ENCODE measurements at places on chromosomes 13 and 19.

DNA sequence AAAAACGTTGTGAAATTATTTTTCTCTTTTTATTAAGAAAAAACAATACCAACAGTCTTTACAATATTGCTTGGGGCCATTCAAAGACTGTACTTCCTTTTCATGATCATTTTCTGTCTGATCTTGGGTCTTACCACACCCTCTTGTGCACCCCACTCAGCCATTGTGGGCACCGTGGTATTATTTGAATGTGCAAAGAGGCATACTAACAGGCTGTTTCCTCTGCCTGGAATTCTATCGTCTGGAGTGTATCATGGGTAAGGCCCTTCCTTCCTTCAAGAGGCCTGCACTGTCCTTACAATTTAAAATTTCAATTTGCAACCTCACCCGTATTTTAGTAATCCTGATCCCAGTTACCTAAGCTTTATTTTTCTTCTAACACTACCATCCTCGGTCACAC, 76.5 kb downstream of the FGF14 start:
- no peak for DNase-seq

DNA sequence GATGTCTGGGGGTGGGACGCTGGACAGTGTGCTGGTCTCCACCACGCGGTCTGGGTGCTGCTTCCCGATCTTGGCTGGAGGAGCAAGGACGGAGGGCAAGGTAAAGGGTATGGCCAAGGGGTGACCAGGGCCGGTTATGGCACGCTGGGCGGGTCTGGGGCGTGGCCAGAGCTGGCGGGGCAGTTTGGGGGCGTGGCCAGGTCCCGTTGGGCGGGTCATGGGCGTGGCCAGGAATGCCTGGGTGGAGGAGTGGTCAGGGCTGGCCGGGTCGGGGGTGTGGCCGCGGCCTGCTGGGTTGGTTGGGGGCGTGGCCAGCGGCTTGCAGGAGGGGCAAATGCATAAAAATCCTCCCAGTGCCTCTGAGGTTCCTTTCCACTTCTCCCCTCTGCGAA, 19.2 kb downstream of the GPX4 start:
- no peak for DNase-seq

GRCh38 chr13:43074824-43075510, 51.6 kb downstream of the DNAJC15 start:
- no peak for DNase-seq

- DNase-seq = no peak
Measured at GRCh38 chr13:112754281-112755025, 64.6 kb downstream of the ATP11A start.

DNA sequence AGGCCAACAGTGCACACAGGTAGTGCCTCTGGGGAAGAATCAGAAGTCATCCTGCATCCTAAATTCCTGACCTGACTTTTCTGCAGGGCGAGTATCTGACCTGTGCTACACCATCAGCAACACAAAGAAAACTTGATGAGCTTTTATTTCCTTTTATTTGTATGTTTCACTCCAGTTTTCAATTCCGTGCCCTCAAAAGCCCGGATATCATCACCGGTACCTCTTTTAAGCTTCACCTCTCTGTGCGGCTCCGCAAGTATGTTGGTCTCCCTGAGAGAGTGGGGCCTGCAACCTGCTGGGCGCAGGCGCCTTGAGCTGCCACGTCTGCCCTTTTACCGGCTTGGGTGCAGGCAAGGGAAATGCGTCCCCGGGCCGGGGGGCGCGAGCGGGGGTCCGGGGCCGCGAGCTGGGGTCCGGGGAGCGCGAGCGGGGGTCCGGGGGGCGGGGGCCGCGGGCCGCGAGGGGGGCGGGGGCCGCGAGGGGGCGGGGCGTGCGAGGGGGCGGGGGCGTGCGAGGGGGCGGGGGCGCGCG, 4.3 kb upstream of the DUXA start:
- no peak for DNase-seq

DNA sequence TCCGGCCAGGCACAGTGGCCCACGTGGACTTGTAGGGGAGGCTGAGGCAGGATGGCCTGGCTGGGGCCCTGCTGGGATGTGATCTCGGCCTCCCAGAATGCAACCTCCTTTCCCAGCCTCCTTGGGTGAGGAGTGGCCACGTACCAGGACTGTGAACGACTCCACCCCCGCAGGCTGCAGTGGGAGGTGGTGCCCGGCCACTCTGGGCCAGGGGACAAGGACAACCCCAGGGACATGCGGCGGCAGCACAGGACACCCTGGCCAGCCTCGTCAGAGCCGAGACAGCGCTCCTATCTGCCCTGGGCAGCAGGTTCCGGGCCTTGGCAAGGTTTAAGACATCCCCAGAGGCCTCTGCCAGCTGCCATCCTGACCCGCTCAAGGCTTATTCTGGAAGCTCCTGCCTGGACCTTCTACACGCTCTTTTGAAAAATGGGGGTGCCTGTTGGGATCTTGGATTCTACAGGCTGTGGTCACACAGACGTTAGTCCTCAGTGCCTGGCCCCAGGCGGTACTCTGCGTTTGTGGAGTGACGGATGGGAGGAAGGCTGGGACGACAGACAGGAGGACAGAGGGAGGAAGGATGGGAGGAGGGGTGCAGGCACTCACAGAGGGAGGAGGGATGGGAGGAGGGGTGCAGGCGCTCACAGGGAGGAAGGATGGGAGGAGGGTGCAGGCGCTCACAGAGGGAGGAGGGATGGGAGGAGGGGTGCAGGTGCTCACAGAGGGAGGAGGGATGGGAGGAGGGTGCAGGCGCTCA, 19.9 kb upstream of the CACTIN start:
- no peak for DNase-seq

DNA sequence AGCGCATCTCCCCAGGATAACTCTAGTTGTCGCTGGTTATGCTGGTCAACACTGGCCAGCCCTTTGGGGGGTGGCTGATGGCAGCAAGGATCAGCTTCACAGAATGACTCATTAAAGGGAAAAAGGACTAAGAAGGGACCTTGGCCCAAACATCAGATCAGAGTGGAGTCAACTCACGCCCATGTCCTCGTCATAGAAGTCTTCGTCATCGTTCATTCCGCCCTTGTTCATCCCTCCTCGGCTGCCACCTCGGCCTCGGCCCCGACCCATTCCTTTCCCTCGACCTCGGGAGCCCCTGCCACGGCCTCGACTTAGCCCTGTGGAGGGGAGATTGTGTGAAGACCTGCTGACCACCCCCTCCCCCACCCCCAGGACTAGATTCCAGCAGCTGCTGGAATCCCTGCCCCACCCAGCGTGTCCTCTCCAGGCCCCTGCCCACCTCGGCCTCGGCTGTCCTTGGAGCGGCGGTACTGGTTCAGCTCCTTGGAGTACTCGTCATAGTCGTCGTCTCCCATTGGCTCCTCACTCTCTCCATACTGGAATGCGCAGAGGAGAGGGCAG, 28.6 kb downstream of the ZC3H4 start:
- DNase-seq = no peak

DNA sequence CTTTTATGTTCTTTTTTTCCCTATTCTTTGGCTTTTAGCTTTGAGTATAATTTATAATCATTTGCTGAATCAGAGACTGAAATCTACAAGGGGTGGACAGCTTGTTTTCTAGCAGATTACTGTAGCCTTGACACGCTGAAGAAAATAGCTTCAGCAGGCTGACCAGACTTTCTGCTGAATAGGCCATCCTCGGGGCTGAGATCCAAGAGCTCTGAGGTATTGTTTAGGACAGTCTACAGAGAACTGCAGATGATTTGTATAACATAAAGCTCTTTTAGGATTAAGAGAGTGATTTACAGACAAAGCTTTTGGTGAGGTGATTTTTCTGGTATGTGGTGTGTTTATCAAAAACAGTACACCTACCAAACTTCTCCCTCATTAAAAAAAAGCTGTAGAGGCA, 16.8 kb downstream of the POLR1D start:
- no peak for DNase-seq

GRCh38 chr13:73310366-73310765, 251.6 kb downstream of the KLF5 start:
- no peak for DNase-seq

DNA sequence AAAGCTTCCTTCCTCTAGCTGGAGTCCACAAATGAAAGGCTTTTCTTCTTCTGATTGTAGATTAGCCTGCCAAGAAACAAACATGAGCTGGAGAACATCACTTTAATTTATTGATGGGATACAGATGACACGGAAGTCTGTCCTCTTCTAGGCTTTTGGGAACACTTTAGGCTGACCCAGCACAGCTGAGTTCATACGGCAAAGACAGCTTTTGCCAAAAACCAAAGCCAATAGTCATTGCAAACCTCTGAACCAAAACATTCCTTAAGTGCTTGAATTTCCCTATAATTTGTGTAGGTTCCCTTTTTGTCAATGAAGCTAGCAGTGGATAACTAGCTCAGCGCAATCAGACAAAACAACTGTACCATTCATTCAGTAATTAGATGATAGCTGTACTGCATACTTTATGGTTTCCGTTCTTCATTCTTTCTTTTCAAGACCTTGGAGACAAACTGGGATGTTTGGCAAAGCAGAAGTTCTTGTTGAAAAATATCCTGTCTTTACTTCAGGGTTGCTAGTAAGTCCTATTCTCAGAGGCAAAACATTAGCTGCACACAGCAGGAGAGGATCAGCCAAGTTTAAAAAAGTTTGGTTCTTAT, 95.7 kb upstream of the SPRY2 start:
- no peak for DNase-seq

- DNase-seq = no peak
Measured at GRCh38 chr13:114019367-114019766, 45.5 kb upstream of the C13orf46 start.

DNA sequence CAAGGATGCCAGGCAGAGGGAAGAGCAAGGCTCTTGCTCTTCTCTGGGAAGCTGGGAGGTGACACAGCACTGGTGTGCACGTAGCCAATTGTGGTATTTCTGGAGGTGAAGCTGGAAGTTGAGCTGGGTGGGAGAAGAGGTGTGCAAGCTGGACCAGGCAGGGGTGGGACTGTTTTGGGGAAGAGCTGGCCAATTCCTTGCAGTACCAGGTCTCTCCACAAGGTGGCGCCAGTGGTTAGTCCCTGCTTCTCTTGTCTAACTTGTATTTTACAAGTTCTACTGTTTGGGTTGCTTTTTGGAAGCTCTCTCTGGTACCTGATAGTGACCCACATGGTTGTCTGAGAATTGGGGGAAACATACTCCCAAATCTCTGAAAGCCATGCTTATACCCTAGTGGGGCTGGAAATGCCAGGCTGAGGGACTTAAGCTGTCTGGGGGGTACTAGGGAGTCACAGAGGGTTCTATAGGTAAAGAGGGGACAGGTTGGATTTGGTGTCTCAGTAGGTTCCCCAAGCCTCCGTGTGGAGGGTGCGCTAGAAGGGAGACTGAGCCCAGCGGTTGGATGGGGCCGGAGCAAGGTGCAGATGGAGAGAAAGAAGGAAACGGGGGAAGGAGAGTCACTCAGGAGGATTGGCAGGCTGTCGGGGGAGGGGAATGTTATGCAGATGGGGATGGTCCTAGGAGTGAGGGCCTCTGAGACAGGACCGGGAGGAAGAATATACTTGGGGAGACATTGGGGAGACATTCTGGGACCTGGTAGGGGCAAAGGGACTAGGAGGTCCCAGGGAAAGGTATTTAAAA, 3.0 kb downstream of the HPN start:
- DNase-seq = peak; percentile 35

DNA sequence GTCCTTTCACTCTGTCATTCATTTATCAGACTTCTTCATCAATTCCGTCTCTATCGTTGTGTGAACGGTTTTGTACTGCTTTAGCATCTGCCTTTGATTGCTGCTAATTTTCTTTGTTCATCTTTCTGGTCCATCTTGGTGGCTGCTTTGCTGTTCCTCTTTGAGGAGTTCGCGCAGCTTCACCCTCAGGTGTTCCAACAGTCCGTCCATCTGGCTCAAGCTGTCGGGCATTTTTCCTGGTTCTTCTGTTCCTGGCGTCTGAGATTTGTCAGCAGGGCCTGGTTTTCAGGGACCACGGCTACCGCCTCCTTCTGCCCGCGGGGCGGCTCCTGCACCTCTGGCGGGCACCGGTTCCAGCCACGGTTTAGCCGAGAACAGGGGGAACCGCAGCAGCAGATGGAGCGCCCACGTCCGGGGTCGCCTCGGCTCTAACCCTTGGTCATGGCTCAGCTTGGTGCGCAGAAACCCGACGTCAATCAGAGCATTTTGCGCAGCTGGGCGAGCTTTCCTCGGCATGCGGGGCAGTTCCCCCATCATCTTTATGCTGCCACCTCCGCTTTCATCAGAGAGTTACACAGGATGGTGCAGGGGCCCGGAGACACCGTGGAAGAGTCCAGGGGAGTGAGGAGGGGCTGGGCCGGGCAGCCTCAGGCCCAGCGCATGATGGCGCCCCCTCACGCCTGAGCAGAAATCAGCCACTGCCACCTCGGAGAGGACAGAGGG, 89.5 kb downstream of the ZNF100 start:
- no peak for DNase-seq

- DNase-seq = no peak
Measured at GRCh38 chr19:17073869-17074633, 1.2 kb downstream of the HAUS8 start.

DNA sequence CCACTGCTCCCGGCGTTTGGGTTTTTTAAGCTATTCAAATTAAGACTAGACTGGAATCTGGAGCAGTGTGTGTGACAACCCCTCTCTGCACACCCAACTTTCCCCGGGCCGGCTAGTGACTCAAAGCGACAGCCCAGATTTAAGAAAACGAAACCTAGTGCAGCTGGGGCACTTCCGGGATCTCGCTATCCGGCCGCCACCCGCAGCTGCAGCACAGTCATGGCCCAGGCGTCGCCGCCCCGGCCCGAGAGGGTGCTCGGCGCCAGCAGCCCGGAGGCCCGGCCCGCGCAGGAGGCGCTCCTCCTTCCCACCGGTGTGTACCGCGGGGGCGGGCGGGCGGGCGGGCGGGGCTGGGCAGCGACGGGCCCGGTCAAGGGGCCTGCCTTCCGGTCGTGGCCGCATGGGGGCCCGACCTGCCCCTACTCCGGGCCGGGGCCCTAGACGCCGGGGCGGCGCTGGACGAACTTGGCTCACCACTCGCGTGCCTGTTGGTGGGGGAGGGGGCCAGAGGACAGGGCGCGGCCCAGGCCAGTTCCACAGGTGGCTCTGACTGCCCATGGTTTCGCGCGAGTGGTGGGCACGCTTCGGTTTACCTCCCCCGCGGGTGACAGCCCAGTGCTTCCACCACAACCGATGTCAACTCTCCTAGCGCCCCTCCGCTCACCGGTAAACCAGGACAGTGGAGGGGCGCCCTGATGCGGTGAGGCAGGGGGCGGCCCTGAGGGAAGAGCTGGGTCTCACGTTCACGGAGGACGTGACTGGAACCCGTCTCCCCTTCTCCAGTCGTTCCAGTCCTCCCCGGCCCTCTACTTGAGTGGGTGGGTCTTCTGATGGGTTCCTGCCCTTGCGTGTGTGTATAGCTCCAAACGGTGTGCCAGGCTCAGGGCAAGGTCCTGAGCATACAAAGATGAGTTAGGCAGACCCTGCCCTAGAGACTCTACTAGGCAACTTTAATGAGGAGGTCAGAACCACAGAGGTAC, at the start of gene PHF11:
Gene PHF11 (plus strand): TSS at position 171 of the 980 bp plus-strand sequence. CDS start 49 bp downstream, at position 220.
- no peak for DNase-seq

- no peak for DNase-seq
Measured at GRCh38 chr19:50515168-50515561, 1.5 kb upstream of the ASPDH start.

GRCh38 chr19:43781630-43782310, 997 bp upstream of the KCNN4 start:
- DNase-seq = no peak

GRCh38 chr13:92303428-92303827, 905.0 kb downstream of the GPC5 start:
- DNase-seq = no peak

GRCh38 chr19:6161271-6161850, 25.9 kb downstream of the ACSBG2 start:
- no peak for DNase-seq
